ELF-1 (cell line): ENCODE measurements at places on chromosomes 16 and 17.
A peak's percentile ranks its signal among the peaks of the same experiment; 100 is the strongest.

DNA sequence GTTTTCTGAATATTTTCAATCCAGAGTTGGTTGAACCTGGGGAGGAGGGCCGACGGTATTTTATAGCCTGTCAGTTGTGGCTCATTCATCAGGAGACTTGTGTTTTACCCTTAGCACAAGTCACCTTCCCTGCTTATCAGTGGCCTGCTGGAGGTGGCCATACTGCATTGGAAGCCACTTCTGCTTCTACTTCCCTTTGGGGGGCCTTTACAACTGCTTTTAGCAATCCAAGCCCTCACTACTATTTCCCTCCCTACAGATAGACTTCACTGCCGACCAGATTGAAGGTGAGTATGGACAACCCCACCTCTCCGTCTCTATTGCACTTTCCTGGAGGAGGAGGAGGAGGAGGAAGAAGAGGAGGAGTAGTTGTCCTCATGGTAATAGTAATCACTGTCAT, 4.4 kb downstream of the MYL4 start:
- no peak for DNase-seq

GRCh38 chr17:56583772-56584171, 9.7 kb upstream of the NOG start:
- DNase-seq = no peak

GRCh38 chr16:13633391-13633861, 286.5 kb upstream of the ERCC4 start:
- DNase-seq = peak; percentile 32

- DNase-seq = peak; percentile 60
These were observed 36.8 kb downstream of the ASPA start for GRCh38 chr17:3512505-3513171.

DNA sequence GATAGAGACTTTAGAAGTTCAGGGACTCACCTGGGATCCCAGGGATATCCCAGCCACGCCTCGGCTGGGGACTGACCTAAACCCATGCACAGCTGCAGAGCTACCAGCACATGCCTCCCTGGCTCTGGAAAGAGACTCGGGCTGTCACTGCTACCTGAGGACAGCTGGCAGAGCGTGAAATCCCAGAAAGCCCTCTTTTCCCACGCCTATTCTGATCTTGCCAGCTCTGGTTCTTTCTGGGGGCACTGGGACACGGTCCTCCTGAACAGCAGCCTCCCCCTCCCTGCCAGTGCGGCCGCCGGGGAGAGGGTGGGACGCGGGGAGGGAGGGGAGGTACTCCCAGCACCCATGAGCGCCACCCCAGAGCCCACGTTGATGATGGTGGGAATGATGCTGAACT, 10.8 kb downstream of the P2RX5 start:
- no peak for DNase-seq

DNA sequence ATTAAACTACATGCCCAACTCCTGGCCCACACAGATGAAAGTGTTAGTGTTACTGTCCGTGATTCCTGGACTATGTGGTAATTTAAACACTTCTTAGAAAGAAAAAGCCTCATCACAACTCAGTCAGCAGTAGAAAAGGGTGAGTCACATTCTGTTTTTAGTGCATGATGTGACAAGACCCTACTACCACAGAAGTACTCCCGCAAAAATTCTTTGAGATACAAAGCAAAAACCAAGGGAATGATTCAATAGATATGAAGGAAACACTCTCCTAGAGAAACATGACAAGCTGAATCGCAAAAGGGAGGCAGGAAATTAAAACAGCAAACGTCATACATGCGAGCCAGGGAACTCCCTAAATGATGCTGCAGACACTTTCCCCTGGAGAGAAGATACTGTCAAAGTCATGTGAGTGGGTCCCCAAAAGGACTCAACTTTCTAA, 14.4 kb downstream of the SNN start:
- no peak for DNase-seq

DNA sequence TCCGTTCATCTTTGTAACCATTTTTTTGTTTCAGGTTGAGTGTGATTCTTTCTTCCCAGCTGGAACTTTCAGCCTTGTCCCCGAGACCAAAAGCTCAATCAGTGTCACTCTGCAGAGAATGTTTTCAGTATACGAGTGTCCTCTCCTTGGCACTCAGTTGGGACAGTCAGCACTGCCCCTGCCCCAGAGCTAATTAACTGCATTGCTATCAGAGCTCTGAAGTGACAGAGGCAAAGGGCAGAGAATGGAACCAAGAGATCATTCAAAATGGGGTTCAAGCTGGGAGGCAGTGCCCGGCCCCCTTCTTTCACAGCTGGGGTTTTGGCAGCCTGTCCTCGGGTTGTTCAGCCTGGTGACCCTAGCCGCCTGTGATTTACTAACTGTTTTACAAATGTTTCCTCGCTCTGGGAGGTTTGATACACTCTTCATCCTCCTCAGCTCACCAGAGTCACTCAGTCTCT, 195.9 kb upstream of the TBX2 start:
- no peak for DNase-seq

DNA sequence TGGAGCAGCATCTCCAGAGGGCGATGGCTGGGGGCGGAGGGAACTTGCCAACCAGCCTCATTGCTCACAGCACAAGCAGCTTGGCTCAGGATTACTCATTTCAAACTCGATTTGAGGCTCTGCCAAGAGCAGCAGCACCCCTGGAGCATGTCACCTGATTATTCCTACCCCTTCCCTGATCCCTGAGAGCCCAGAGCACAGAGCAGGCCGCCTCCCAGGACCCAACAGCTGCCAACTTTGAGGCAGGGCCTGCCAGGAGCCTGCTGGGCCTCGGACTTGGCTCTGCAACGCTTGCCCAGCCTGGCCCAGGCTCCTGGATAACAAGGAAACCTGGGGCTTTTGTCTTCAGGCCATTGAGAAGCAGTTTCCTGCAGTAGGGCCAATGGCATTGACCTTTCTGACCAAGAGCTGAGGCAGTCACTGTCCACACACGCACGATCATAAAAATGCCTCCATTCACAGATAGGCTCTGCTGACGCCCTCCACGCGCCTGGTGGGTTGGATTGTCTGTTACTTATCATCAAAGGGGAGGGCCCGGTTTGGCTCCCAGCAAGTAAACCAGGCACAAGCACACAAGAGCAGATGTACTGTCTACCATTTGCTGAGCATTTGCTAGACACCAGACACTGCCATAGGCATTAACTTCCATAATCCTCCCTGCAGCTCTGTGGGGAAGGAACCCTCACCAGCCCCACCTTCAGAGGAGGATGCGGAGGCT, 406.6 kb upstream of the EEF2KMT start:
- peak; percentile 64 for DNase-seq

DNA sequence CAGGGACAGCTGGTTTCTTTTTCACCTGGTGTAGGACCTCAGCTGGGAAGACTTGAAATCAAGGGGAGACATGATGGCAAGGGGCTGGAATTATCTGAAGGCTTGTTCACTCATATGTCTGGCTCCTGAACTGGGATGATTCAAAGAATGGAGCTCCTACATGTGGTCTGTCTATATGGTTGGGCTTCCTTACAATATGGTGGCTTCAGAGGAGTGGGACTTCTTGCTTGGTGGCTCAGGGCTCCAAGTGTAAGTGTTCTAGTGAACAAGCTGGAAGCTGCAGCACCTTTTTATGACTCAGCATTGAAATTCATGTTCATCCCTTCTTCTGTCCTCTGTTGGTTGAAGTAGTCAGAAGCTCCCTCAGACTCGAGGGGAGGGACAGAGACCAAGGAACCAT, 127.9 kb downstream of the MSI2 start:
- no peak for DNase-seq

DNA sequence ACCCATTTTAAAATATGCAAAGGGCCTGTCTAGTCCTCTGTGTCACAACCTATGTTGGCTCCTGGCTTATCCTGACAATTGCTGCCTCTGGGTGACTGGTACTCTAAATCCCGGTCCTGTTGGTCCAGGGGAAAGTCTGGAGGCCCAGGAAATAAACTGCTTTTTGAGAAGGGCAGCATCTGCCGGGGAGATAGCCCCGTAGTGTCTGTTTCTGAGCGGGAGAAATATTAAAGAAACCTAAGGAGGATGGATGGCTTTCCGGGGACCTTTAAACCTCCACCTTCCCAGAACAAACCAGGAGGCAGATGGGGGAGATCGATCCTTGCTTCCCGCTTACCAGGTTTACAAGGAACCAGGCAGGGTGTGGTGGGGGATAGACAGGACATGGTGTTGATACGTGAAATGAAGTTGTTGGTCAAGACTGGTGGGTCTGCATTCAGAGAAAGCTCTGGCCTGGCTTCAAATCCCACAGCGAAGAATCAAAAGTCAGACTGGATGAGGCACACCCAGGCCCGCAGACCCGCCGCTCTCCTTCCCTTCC, 3.8 kb downstream of the HOXB2 start:
- peak; percentile 54 for DNase-seq

DNA sequence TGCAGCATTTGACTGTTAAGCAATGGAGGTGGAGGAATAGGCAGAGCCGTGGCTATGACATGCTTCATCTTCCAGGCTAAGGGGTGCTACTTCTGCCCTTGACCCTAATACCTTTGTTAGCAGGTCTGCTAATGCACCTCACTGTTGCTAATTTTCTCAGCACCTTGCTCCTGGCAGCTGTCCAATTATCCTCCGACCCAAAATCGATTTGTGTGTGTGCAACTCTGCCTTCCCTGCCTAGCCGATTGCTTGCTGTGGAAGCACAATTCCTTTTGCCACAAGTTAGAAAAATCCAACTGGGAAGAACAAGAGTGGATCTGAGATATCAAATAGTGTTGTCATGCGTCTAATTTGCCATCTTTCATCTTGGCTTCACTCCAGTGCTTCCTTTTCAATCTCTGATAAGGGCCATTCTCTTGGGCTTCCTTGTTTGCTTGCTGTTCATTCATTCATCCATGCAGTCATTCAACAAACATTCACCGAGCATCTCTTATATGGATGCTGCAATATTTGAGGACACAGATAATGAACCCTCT, 422.8 kb downstream of the RBFOX1 start:
- DNase-seq = no peak

DNA sequence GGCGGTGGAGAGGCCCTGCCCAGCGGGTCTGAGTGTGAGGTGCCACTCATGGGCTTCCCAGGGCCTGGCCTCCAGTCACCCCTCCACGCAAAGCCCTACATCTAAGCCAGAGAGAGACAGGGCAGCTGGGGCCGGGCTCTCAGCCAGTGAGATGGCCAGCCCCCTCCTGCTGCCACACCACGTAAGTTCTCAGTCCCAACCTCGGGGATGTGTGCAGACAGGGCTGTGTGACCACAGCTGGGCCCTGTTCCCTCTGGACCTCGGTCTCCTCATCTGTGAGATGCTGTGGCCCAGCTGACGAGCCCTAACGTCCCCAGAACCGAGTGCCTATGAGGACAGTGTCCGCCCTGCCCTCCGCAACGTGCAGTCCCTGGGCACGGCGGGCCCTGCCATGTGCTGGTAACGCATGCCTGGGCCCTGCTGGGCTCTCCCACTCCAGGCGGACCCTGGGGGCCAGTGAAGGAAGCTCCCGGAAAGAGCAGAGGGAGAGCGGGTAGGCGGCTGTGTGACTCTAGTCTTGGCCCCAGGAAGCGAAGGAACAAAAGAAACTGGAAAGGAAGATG, 11.2 kb downstream of the VASN start:
- no peak for DNase-seq
